ENCODE measurements at places on chromosomes 2 and 18. TPM values are rescaled to one million over a fixed set of nuclear protein-coding genes. Genes with fewer than 3 reads are reported as not detected.

- no peak for DNase-seq
Observed at GRCh38 chr2:24259316-24259715, 84.5 kb downstream of the FAM228A start.

Gene L3MBTL4
- not detected for total RNA-seq

DNA sequence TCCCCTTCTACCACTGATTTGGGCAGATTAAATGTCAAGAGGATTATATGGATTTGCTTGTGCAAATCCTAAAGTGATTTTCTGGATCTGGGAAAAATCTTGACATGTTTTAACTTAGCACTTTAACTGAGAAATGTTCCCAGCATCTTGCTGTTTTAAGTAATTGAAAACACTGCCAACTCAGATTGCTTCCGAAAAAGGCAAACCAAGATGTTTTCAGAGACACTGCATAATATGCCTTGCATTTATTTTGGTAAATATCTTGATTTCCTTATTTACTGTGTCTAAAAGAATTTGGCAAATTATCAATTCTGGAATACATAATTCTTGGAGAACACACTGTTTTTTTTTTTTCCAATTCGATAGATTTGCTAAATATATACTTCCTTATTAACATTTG lies 385.0 kb upstream of the FAM98A start:
- no peak for DNase-seq

DNA sequence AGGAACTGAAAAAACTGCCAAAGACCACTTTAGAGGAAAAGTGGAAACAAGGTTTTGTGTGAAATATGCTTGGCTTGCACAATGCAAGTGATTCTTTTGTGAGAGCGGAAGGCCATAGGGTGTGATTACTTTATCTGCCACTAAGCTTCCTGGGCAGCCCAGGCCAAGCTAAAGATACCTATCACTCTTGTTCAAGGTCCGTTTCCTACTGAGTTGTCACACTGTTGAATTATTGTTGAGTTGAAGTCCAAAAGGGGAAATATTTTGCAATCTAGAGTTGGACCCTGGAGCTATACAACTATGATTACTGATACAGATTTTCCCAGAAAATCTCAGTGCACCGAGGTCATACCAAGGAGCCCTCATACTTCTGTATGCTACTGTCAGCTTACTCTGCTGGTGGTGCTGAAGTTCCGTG lies 72.7 kb upstream of the CTAGE1 start:
- no peak for DNase-seq

- DNase-seq: no peak
Observed at GRCh38 chr2:177708660-177709444, 316.3 kb downstream of the AGPS start.

- peak; percentile 57 for DNase-seq
Observed at GRCh38 chr2:61178603-61179545, 16.9 kb downstream of the C2orf74 start.

DNA sequence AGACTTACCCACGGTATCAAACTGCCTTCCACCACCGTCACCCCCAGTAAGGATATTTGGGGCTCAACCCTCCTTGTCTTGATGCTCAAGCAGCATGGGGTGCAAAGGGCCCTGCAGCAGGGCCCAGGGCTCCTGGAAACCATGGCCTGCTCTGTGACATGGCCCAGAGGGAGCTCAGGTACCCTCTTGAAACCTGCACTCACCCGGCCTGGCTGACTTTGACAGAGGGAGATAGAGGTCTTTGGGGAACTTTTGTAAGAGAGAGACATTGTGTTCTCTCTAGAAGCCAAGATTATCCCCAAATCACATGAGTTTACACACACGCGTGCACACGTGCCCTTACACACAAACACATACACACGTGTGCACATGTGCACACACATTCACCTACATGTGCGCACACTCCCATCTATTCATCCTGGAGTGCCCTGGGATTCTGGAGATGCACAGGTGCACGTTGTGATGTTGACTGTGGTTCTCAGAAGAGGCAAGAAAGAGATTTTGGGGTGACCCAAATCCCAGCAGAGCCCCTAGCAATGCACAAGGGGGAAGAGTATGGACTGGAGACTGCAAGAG lies 19.6 kb upstream of the KCNK3 start:
- no peak for DNase-seq

DNA sequence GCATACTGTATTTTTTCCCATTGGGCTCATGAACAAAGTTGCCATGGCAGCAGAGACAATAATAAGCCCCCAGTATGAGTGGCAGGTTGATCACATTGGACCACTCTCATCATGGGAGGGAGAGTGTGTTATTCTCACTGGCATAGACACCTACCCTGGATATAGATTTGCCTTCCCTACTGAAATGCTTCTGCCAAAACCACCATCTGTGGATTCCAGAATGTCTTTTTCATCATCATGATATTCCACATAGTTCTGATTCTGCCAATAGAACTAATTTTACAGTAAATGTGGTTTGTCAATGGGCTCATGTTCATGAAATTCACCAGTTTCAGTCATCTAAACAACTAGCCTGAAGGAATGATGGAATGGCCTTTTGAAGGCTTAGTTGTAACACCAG lies 18.4 kb downstream of the TMEM200C start:
- no peak for DNase-seq

DNA sequence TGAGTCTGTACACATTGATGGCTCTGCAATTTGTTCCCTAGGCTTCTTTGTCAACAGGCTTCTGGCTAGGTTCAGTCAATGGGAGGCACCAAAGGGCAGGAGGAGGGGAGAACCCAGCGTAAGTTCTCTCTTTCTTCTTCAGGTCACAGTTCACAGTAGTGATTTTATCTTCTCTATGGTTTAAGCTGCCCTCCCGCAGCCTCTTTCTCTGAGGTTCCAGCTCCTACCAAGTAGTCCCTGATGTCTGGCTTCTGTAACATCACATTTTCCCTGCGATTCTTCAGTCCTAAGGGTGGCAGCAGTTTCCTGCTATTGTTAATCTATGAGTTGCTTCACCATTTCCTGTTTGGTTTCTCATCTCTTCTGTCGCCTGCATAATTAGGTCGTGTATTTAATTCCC lies 107.4 kb downstream of the CPO start:
- DNase-seq: peak; percentile 70

GRCh38 chr18:48727681-48728080 lies 188.8 kb downstream of the CTIF start:
- peak; percentile 82 for DNase-seq

DNA sequence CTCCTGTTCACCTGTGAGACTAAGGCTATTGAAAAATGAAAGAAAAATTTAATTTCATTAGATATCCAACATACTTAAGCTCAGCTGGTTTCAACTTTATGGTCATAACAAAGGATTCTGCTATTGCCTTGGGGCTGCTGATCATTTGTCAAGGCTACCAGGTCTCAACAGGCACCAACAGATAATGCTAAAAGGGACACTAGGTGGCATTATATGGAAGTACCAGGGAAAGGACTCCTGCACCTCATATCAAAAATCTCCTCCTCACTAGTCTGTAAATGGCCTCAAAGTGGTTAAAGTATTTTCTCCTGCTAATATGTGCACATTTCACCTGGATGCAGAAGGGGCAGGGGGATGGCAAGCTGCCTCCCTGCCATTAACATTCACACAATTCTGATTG lies 167.9 kb upstream of the REG3A start:
- DNase-seq: no peak

DNA sequence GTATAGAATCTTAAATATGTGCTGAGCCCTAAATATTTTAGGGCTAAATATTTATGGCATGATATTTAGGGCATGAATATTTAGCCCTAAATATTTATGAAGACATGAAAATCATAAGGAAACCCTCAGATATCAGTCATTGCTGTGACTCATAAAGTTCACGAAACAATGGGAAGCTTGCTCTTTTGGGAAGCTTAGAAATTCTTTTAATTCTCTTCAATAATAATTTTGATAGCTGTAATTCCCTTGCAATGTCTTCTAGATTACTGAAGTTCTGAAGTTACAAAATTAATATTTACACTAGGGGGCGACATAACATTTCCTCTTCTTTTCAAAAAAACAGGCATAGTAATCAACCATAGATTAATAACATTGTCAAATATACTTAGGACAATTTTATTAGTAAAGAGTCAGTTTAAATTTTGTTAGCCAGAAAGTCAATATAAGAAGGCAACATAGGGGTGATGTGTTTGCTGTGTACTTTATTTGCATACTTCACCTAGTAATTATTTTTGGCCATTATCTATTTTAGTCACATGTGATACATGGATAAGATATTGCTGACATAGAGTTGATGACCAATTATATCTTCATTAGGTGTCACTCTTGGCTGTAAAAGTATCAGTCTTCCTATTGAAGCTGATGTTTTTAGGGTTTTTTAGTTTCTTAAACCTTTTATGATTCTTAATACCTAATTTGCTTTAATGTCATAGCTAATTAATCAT lies 13.2 kb downstream of the ZNF804A start:
- peak; percentile 57 for DNase-seq

Gene IL1B
- 0.86 TPM for total RNA-seq

GRCh38 chr2:228798458-228799207 lies 472.5 kb downstream of the PID1 start:
- no peak for DNase-seq

DNA sequence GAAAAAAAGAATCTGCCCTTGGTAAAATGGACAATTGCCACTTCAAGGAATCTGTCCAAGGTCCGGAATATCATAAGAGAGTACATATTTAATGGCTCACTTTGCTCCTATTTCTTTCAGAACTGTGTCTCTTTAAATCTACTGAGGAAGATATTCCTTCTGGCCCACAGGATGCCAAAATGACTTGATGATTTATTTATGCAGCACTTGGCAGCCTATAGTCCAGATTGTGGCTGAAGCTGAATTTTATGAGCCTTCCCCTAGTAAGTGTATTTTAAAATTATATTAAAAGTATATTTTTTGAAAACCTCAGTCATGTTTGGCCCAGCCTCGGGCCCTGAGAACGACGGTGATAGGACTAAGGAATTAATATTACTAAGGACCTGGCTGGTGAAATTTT lies 465.1 kb upstream of the HNRNPA3 start:
- no peak for DNase-seq

GRCh38 chr18:26901020-26901419 lies 35.5 kb upstream of the AQP4 start:
- DNase-seq: no peak

DNA sequence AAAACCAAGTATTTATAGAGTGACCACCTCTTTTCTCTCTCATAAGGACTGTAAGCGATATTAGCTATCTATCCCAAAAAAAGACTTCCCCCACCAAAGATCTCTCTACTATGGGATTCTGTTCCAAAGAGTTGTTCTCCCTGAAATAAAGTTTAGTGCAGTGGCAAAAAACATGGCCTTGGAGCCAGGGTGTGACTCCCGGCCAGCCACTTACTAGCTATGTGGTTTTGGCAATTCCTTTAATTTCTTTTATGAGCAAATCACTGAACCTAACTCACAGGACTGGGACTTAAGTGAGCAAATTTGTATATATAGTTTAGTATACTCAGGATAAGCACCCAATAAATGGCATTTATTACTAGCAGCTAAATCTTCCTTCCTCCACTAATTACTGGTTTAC lies 42.6 kb downstream of the SESTD1 start:
- peak; percentile 8 for DNase-seq

Gene DOCK10
- total RNA-seq: 20.5 TPM

GRCh38 chr2:108905176-108905575 lies 83.8 kb downstream of the EDAR start:
- no peak for DNase-seq

DNA sequence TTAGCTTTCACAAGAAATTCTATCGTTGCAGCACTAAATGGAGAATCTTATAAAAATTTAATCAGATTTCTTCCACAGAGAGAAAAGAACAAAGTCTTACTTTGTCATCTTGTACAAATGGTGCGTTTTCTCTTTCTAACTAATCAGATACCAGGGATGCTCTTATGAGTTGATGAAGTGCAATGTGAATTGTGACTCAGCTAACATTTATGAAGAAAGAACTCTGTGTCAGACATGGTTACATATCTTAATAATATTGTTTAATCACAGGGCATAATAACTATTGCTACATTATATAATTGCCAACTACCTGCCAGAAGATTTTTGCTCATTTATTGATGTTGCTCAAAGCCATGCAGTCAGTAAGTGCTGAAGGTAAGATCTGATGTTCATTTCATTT lies 465.0 kb downstream of the CCDC85A start:
- peak; percentile 33 for DNase-seq

Gene MYO7B
- total RNA-seq: under 0.01 TPM

DNA sequence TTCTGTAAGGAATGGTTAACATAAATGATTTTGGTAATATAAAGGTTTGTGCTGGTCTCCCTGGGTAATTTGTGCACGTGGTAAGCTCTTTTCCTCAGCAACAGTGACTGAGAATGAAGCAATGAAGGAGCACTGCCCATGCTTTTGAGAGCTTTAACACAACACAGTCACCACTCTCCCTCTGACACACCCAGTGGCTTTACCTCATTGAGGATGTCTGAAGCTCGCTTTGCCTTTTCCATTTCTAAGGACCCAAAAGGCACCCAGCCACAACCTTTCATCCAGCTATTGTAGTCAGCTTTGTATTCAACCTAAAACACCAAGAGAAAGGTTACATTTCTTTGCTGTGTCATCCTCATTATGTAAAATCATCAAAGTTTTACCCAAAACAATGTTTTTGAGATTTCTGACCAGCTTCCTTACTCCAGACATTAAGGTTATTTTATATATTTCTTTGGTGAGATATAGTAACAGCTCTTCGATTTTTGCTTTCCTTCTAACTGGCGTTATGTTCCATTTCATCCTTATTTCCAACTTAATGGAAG lies 51.7 kb downstream of the NEB start:
- no peak for DNase-seq

- peak; percentile 77 for DNase-seq
Observed at GRCh38 chr2:191202881-191203397, 42.3 kb upstream of the MYO1B start.

GRCh38 chr2:217868911-217869334 lies 133.9 kb downstream of the TNS1 start:
- peak; percentile 55 for DNase-seq

GRCh38 chr2:153433403-153433802 lies 45.2 kb downstream of the RPRM start:
- DNase-seq: no peak

- no peak for DNase-seq
Observed at GRCh38 chr2:168555283-168555682, 99.2 kb downstream of the CERS6 start.

Gene NDC80
- 10.9 TPM for total RNA-seq

DNA sequence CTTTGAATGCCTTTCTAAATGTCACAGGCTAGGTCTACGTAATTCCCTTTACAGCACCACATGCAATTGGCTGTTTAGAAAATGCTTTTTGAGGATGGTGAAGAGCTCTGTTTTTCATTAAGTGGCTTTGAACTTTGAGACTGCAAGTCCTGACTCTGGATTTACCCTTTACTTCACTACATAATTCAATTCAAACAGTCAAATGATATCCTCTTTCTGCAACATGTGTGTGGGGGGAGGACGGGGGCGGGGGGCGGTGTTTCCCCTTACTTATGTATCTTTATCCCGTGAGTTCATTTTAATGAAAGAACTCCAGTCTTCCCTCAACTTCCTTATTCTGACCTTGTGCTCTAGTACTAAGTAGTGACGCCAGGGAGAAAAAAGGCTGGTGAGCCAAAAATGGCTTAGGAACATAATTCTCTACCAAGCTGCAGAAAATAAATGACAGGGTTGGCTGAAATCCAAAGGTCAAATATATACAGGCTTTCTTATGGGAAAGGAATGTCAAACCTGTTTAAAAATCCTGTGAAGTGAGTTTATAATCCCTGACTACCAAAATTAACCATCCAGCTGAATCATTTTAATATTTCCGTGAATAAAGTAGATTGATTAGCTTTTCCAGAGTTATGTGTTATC lies 119.6 kb downstream of the SLC8A1 start:
- peak; percentile 29 for DNase-seq

Data from GM23248 (cell line).